ENCODE measurements at places on chromosomes 2 and 18.

DNA sequence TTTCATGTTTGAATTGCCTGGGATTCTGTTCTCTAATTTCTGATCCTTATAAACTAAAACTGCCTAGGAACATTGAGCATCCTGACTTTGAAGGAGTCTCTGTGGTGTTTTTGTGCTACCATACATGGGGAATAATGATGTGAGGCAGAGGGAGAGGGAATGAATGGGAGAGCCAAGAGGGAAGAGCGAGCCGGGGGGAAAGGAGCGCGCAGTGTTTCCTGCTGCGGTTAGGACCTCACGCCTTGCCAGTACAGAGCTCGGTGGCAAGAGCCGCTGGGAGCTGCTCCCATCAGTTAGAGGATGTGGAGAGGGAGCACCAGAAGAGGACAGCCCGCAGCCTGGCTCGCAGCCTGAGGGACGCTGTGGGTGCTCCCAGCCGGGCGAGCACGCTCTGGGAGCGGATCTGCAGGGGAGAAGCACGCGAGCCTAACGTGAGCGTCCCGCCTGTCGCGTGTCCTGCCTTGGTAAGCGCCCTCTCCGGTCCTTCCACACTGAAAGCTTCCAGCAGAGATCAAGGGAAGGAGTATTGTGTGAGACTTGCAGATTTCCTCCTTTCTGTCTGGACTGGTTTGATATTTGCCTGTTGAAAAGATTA, 114.7 kb downstream of the FAM210A start:
- peak; percentile 67 for DNase-seq

DNA sequence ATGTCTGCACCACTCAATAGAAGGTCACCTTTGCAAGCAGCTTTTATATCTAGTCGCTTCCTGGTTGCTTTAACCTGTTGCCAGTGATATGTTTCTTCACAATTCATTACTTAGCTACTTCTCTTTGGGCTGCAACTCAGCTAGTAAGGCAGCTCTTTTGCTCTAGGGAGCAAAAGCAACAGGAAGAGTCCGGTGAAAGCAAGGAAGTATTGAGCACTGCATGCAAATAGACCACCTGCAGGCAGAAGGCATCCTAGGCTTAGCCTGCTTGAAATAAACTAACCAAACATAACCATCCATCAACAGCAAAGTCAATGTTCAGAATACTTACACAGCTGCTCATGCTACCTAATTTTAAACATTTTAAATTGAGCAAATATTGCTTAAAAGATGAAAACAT, 529.2 kb upstream of the LINC00305 start:
- DNase-seq: no peak

- DNase-seq: peak; percentile 70
Observed at GRCh38 chr18:5057386-5058348, 139.4 kb downstream of the AKAIN1 start.

DNA sequence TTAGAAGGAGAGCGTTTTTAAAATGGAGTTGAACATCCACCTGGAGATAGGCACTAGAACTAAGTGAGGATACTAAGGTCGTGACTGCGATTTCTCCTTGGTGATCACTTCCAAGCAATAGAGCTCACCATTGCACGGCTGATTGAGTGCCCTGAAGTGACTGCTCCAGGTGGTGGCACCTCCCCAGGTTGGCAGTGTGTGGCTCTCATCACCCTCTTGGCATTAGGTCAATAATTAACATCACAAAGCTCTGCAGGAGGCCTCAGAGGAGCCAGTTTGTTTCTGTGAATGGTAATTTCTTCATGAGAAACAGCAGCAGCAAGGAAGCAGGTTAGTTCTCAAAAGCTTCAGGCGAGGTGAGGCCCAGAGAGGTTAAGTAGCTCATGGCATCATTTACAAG, 259.6 kb downstream of the CLIP4 start:
- DNase-seq: no peak

DNA sequence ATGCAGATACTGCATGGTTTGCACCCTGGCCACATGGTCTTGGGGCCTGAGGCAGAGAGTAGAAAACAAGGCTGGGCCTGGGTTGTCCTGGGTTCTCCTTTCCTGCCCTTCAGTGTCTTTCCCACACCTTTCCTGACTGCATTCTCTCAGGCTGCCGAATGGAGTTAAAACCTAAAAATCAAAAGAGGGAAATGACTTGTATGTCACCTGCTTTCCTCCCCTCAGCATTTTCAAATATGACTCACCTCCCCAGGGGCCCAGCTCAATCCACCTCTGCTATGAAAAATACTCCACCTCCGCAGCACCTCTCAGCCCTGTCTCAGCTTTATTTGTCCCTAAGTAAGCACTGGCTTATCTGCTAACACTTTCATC, 457.8 kb upstream of the MEX3C start:
- DNase-seq: no peak

GRCh38 chr2:9972621-9973479, 21.4 kb downstream of the GRHL1 start:
- no peak for DNase-seq

GRCh38 chr2:48600917-48601316, 16.7 kb upstream of the GTF2A1L start:
- DNase-seq: no peak
